AG09309 (cell line): ENCODE measurements at places on chromosomes 1 and 21.

DNA sequence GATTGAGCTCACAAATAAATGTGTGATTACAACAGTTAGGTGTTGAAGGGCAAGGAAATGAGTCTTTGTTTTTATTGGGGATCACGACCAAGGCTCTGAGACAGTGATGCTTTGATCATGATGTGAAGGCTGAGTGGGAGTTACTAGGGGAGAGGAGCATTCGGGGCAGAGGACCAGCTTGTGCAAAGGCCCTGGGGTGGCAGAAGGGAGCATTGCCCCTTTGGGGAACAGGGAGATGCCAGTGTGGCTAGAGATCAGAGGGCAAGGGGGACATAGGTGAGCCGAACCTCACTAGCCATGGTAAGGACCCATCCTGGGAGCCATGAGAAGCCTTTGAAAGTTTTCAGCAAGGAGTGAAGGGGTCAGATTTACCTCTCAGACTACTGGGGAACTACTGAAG, 31.1 kb downstream of the TNFRSF8 start:
- DNase-seq: no peak

GRCh38 chr1:91592716-91593477, 92.2 kb downstream of the CDC7 start:
- no peak for DNase-seq

- no peak for DNase-seq
These were observed 686.9 kb downstream of the LRRIQ3 start for GRCh38 chr1:73511038-73511437.

DNA sequence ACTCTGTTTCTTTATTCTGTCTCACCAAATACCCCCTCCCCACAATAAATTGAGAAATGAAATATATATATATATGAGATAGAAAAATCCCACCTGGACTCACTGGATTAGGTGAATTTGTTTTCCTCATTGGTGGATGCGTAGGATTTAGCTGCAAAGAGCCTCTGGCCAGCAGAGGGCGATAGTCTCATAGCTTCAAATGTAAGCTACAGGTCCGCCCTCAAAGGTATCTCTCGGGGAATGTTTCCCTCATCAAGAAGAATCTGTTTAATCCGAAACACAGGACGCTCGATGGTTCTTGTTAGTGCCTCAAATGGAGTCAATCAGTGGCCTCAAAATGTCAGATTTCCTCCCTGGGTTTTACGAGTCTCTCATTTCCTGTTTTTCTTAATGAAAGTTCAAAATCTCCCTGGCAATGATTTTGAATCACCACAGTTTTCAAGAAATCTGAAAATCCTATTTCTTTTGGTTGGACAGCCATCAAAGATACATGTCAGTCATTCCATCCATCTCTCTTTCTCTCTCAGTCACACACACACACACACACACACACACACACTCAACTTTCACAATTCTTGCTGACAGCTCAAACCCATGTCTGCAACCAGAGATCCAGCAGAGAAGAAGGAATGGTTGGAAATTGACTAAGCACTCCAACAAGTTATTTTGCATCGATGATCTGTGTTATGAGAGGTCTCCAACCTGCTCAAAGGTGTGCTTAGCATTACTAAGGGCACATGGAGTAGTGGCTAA, 13.9 kb upstream of the CAMK1G start:
- DNase-seq: peak; percentile 38

DNA sequence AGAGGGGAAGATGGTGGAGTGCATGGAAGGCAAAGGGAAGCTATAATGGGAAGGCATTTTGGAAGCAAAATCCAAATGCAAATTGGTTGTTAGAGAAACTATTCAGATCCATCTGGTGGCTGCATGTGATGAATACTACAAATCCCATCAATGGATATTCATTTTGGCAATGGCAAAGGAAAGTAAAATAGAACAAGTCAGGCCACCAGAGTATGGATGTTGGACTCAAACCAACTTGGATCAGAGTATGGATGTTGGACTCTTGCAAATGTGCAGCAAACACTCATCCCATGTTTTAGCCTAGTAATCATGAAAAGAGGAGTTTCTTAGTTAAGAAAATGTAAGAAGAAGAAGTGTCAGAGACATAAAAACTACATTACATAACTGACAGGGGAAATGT, 289.6 kb upstream of the DAB1 start:
- no peak for DNase-seq

DNA sequence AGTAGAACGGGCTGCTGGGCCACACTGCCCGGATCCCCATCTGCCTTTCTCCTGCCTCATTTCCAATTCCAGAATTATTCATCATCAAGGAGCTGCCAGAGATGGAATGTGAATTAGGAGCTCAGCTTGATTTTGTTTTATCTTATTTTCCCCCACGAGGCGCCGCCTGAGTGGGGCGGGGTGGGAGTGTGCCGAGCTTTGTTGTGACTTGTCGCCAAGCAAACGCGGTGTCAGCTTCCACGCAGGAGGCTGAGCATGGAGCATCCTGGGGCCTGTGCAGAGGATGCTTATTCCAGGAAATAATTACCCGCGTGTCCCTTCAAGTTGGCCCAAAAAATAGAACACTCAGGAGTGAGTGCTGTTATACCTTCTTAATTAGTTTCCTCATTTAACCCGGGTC, 91.2 kb downstream of the HMGB4 start:
- DNase-seq: no peak

DNA sequence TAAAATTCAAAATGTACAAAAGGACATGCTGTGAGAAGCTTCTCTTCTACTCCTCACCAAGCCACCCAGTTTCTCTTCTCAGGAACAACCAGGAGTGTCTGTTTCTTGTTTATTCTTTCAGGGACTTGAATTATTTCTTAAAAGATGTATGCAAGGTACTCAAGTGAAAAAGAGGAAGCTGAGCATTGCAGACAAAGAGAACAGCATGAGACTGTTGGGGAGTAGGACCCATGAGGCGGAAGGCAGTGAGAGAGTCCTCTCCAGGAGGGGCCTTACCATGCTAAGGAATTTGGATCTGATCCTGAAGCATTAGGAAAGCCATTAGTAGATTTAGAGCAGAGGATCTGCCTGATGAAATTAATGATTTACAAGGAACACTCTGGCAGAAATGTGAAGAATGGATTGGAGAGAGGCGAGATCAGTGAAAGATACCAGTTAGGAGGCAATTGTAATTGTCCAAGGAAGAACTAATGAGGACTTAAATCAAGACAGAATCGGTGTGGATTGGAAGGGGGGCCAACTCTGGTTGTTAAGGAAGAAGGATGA, 14.7 kb upstream of the SSX2IP start:
- DNase-seq: no peak

DNA sequence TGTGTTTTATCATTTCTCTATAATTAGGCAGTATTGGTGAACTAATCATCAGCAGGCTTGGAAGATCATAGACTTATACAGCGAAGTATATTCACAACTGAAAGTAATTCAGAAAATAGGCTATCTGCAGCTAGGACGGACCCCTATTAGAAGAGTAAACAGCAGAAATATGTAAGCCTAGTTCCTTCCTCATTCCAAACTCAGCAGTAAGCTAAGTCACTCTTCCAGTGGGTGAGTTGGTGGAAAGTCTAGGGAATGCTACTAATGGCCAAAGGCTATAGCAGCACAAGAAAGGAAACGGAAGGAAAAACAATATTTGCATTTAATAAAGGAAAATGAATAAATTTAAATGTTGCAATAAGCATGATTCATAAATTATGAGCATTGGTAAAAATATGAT, 918.1 kb upstream of the TMPRSS15 start:
- DNase-seq: no peak

DNA sequence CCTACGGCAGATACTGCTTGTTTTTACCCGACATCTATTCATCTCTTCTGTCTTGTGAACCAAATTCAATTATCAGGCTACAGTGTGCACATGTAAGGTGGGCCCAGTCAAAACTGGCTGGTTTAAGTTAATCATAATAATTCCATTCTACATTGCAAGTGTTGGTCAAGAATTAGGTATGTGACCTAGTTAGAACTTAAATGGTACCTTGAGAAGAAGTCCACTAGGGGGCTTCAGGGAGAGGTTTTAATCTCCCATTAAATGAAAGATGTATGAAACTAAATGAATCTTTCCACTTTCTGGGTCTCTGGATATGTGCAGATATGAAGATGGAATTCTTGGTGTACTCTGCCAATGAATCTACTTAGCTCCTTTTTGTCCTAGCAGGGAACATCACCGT, 187.1 kb downstream of the CDC42BPA start:
- DNase-seq: peak; percentile 20

GRCh38 chr1:248372394-248372793, 3.2 kb upstream of the OR2T6 start:
- DNase-seq: no peak

DNA sequence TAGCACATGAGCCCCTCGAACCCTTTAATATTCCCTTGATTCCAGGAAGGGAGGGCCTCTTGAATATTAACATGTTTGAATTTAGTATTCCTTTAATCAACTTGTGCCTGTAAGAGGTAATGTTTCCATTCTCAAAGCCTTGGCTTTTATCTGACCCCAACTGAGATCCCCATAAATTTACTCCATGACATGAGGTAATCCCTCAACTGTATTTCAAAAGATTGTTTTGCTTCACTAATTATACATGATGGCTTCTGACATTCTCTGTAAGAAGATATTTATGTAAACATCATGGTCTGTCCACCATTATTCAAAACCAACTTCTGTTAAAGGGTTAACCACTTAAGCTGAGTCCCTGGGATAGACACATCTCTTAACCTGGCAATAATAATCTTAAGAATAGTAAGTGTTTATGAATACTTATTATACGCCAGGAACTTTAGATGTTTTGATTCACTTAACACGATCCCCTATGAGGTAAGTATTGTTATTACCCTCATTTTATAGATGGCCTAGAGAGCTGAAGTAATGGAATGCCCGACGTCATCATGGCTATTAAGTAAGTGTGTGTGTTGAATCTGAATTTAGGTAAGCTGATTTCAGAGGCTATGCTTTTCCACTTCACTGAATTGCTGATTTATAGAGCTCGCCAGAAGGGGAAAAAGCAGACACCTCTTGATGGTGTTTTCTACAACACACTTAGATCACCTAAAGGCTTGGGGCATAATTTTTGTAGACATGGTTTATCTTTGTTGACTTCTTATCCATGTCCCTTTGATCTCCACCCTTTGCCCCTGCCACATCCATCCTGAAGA, 11.1 kb downstream of the KRTAP19-1 start:
- no peak for DNase-seq

DNA sequence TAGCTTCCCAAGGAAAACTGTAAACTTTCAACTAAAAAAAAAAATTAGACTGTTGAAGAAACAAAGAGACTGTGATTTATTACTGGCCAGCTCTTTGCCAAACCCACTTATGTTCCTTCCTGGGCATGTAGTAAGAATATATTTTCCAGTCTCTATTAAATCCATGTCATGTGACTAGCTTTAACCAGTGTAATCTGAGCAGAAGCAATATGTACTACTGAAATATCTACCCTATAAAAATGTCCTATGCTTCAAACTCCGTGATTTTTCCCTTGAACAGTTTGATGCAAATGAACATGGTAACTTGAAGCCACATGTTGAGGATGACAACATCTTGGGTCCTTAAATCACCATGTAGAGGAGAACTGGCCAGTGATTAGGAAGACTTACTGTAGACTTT, 144.5 kb downstream of the NTMT2 start:
- no peak for DNase-seq

- no peak for DNase-seq
These were observed 1.3 kb downstream of the TACSTD2 start for GRCh38 chr1:58575551-58576324.

- DNase-seq: peak; percentile 88
These were observed 18.1 kb downstream of the CFAP45 start for GRCh38 chr1:159881622-159882526.

GRCh38 chr1:218867066-218867465, 306.6 kb upstream of the LYPLAL1 start:
- no peak for DNase-seq

DNA sequence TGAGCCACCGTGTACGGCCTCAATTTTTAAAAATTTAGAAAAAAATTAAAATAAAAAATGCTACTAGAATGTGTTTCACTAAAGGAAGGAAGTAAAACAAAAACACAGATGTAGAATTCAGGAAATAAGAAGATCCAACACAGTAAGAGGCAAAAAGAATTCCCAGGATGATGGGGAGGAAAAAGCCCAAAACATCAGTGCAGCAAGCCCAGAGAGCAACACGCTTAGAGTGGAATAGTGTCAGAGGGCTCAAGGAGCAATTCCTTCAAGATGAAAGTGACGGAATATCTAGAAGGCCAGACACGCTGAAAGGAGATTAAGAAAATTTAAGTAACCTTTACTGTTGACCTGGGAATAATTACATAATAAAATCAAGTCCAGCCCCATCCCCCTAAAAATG, 80.4 kb downstream of the DAP3 start:
- DNase-seq: no peak
